Skeletal muscle tissue (tissue), 5 donors: ENCODE measurements at places on chromosomes 6 and 20. TPM values are rescaled to one million over a fixed set of nuclear protein-coding genes. Genes with fewer than 3 reads are reported as not detected.

Gene CD93
- 76.7 TPM for total RNA-seq

Gene SLC32A1
- total RNA-seq, result not detected

Gene TPD52L1
- total RNA-seq, result 14.6 TPM

Gene CHMP4B
- 24.0 TPM for total RNA-seq

Gene WASF1
- total RNA-seq, result 2.1 TPM

Gene PAK5
- total RNA-seq, result under 0.01 TPM

Gene SFTA2
- not detected for total RNA-seq

Gene PTK6
- total RNA-seq, result not detected

Gene ADGRB3
- total RNA-seq, result 3.1 TPM

Gene RIPOR3
- 2.6 TPM for total RNA-seq

Gene COL9A3
- total RNA-seq, result 8.9 TPM

Gene MOCS3
- 6.8 TPM for total RNA-seq

Gene PABPC1L
- total RNA-seq, result 1.0 TPM

Gene EFCAB8
- not detected for total RNA-seq

Gene ADTRP
- under 0.01 TPM for total RNA-seq
